Sciatic nerve (tissue), 2 donors: ENCODE measurements at places on chromosomes 1 and 21. TPM values are rescaled to one million over a fixed set of nuclear protein-coding genes. Genes with fewer than 3 reads are reported as not detected.

SLC9C2 gene
- total RNA-seq, result not detected

PTGS2 gene
- total RNA-seq, result 5.4 TPM

CCDC190 gene
- 0.22 TPM for total RNA-seq

CNR2 gene
- total RNA-seq, result 0.09 TPM

WLS gene
- 81.9 TPM for total RNA-seq

DNA sequence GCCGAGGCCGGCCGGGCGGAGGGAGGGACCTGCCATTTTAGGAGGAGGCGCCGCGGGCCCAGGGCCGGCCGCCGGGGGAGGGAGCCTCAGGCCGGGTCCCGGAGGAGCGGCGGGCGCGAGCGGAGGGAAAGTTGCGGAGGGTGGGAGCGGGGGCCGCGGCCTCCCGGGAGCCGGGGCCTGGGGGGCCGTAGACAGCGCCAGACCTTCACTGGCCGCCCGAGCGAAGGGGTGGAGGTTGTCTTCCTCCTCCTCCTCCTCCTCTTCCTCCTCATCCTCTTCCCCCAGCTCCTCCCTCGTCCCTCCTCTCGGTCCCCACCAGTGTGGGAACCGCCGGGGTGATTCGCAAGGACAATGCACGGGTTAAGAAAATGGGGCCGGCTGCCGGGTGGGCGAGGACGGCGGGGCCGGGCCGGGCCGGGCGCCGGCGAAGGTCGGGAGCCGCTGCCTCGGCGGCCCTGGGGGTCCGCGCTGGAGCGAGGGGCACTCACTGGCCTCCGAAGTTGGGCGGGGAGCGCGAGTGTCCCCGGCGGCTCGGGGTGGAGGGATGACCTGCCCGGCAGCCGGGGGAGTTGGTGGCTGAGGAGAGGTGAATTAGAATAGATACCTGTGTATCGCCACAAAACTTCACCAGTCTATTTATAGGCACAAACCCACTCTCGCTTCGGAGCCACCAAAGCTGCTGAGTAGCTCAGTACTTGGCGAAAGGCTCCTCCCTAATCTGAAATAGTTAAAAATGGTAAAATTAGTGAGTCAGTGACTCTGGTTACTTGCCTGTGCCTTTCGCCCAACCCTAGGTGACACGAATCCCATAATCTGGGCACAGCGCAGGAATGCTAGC, 1.3 kb downstream of the DYRK1A start:
- peak; percentile 70 for DNase-seq

- DNase-seq, result no peak
These were observed 14.9 kb downstream of the AK2 start for GRCh38 chr1:33021567-33022431.

DNA sequence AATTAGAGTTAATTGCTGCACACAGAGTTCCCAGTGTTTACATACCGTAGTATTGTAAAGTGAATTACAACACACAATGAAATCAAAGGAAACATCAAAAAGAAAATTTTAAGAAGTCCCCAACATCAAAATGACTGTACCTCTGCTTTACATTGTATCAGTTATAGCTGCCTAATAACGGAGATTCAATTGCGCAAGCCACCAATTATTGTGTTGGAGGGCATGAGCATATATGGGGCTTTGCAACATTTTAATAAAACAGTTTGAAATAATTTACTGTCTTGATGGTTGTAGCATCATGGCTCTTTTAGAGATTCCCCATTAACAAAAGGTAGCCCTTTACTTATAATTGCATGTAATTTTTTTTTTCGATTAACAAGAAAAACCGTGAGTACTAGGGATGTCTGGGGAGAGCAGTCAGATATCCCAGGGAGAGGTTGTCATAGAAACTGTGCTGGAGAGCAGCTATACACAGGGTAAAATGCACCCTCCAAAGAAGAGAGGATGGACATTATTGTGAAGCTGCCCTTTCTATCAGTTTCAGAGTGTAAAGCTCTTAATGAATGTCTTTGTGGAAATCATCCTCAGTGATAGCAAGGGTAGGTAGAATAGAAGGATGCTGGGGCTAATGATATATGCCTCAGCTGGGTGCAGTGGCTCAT, 55.9 kb upstream of the BTG3 start:
- no peak for DNase-seq

- no peak for DNase-seq
These were observed 35.3 kb upstream of the SOD1 start for GRCh38 chr21:31624181-31624580.

- DNase-seq, result no peak
These were observed 9.5 kb upstream of the CR2 start for GRCh38 chr1:207444514-207445217.

GRCh38 chr1:47927165-47927564, 70.0 kb downstream of the TRABD2B start:
- DNase-seq, result no peak

DNA sequence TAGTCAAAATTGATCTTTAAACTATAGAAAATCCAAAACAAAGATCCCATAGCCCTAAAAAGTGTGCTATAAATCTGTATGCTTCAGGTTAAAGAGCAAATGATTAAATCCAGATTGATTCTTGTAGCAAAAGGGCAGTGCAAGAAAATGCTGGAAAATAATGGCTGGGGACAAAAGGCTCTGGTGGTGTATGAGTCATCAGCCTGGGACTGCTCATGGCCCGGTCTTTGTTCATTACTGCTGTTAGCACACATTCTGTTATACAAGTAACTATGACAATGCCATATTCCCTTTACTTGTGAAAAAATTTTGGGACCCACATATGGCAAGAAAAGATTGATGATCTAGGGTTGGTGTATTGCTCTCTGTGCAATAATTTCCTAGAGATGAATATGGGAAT, 89.1 kb downstream of the RWDD3 start:
- no peak for DNase-seq

GRCh38 chr1:24526940-24527542, 24.4 kb downstream of the RCAN3 start:
- no peak for DNase-seq

DNA sequence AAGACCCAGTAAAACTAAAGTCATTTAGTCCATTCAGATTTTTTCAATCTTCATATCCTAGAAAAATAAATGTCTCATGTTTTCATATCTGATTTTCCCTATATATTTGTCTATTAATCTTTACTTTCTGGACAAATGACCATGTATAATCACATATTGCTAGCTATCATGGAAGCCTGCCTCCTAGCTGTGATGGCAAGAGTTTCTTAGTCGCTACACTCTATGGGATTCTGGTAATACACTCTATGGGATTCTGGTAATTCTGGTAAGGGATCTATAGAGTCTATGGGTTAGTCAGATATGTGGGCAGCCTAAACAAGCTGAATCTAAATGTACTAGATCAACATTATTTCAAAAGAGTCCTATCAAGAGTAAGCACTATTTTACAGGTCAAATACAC, 198.7 kb upstream of the LHX8 start:
- DNase-seq, result no peak

DNA sequence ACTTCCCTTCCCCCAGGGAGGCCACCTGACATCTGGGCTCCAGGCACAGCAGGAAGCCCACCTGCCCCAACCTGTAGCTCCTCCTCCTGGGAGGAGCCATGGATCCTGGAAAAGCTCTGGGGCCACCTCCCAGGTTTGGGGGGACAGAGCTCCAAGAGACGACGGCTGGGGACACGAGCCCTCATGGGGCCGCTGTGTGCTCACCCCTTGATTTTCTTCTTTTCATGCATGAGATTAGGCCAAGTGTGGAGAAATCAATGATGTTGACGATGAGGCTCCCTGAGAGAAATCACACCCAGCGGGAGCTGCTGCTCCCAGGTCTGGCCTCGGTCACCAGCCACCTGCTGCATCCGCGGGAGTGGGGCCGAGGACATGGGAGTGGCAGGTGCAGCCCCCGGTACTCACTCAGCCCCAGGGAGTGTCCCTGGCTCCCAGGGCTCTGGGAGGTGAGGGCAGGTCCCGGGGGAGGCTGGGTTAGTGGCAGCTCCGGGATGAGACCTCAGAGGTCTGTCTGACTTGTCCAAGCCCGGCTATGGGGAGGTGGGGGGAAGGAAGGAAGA, 8.7 kb downstream of the TNFRSF14 start:
- no peak for DNase-seq

DNA sequence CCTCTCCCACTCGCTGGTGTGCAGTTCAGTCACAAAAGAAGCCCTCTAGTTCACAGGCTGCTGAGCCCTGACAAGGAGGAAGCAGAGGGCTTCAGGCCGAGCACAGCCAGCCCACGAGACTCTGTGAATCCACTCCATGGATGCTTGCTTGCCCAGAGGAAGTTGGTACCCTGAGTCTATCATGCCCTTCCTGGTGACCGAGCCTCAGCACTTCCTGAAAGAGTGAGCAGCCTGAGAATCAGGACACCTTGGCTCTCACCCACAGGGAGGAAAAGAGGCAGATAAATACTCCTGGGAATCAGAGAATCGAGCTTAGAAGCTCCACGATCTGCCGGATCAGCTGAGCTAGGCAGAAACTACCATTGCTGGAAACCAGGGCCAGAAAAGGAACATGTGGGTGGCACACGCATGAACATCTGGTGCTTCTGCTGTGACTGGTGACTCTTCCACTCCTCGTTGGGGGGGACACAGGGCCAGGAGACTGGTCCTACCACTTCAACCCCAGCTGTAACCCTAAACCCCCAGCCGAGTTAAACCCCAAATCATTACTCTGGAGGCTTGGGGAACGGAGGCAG, 376.3 kb upstream of the CAMK1G start:
- DNase-seq, result no peak

DNA sequence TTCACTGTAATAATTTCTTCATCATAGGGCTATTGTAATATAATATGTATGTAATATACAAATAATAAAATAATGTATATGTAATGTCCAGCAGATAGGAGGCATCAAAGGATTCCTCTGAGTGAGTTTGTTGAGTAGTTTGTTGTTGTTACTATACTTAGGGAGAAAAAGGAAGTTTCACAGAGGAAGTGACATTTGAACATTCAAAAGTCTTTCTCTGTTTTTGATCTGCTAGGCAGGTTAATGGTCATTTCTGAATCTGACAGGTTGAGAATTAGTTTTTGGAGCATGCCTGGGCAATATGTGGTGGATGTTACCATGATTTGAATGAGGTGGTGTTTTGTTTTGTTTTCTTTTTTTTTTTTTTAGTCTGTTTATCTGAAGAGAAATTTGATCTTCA, 102.1 kb downstream of the NRDC start:
- no peak for DNase-seq

GRCh38 chr1:107326824-107327445, 186.1 kb downstream of the NTNG1 start:
- no peak for DNase-seq

DNA sequence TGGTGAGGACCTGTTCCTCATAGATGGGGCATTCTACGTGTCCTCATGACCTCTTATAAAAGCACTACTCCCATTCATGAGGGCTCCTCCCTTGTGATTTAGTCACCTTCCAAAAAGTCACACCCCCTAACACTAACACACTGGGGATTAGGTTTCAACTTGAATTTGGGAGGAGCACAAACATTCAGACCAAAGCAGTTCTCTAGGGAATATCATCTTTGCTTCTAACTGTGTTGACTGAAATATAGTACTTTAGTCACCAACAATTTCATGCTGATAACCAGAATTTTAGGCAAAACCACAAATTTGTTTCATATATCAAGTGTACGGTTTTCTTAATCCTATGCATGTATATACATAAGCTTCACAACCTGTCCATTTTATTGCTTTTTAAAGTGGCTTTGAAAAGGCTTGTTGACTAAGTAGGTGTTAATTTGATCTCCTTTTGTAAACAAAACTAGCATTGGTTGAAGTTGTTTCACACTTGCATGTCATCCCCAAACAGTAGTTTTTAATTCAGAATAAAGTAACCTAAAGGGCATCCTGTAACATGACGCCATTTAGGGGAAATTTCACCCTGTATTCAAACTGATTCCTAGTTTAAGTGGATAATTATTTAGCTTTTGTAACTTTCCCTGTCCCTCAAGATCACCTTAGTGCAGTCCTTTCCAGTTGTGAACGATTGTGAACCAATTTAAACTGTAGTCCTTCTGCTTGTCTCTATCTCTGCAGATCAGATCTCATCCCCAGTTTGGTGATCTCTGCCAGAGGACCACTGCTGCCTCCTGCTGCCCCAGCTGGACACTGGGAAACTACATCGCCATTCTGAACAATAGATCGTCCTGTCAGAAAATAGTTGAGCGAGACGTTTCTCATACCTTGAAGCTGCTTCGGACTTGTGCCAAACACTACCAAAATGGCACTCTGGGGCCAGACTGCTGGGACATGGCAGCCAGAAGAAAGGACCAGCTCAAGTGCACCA, 141.1 kb downstream of the TLR5 start:
- DNase-seq, result no peak

GRCh38 chr1:200627575-200628222, 7.1 kb upstream of the KIF14 start:
- no peak for DNase-seq

DNA sequence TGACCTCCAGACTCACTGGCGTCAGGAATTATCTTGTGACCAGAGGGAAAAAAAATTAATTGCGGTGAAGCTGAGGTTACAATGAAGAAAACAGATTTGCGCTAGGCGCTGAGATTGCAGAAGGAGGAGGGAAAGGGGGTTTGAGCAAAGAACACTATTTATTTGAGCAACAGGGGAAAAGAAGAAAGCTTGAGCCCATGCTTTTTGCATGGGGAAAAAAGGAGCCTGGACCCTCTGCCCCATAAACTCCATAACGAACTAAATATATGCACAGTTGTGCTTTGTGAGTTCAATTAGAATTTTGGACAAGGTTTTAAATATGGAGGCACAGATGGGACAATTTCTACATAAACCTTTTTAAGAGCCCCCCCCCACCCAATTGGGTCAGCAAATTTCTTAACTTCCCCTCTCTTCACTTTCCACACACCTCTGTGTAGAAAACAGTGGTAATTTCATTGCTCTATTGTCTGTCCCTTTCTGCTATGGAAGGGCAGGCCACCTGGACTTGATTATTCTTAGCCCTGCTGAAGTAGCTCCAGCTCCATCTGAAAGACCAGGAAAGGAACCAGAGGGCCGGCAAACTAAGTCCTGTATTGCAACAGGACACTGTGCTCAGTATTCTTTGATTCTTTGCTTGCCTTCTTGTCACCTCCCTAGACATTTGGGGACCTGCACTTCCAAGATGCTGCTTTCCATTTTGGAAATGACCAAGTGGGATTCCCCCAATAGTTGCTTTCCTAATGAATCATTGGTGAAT, 862 bp upstream of the ID3 start:
- no peak for DNase-seq
